Lower lobe of right lung (tissue), 2 donors: ENCODE measurements at places on chromosomes 4 and X. TPM values are rescaled to one million over a fixed set of nuclear protein-coding genes. Genes with fewer than 3 reads are reported as not detected.

CT45A2 gene
- not detected for total RNA-seq

DUSP21 gene
- total RNA-seq, result not detected

CLGN gene
- 1.1 TPM for total RNA-seq

CFAP99 gene
- total RNA-seq, result 4.3 TPM

GRIPAP1 gene
- 54.2 TPM for total RNA-seq

APLN gene
- total RNA-seq, result 4.2 TPM

FAT1 gene
- total RNA-seq, result 106 TPM

- no peaks in the 10 kb centered on the region for H3K4me1 ChIP-seq
- H3K27ac ChIP-seq, result no peak overlapping the region
- no peak for DNase-seq
- no peaks in the 10 kb centered on the region for H3K36me3 ChIP-seq
- no peaks in the 10 kb centered on the region for H3K27me3 ChIP-seq
Observed at GRCh38 chr4:89158884-89159503, 47.7 kb downstream of the TIGD2 start.

GRCh38 chrX:153626025-153626633 lies 20.9 kb upstream of the DUSP9 start:
- no peaks in the 10 kb centered on the region for H3K36me3 ChIP-seq
- DNase-seq, result no peak
- H3K27me3 ChIP-seq, result no peaks in the 10 kb centered on the region
- no peak overlapping the region for H3K4me3 ChIP-seq

DNA sequence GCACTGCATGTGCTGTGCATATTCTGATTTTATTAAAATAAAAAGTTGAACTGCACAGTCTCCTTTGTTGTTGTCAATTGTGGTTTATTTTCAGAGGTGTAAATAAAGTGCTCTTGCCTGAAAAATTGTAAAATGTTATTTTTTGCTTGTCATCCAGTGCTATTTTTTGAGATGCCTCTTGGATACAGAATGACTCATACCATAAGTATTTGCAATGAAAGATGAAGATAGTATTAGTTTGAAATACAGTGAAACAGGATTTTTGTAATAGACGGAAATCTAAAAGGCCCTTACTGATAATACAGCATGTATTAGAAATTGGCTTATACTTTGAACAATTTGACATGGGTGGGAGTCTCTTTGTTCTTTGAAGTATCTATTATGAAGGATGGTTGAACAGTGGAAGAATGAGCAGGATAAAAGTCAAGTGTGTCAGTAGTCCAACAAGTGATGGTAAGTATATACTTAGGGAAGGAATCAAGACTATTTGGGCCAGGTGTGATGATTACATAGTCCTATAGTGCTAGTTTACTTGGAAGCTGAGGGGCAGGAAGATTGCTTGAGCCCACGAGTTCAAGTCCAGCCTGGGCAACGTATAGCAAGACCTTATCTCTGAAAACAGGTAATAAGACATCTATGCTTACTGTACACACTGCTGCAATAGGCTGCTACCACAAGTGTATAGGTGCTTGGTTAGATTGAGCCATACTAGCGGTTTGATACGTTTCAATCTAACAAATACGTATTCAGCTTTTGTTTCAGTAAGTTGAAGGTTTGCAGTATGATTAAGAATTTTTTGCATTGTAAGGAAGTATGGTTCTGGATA lies 16.4 kb downstream of the DDX3X start:
- DNase-seq, result no peak
- H3K36me3 ChIP-seq, result peaks cover 41% of the 10 kb centered on the region
- no peaks in the 10 kb centered on the region for H3K27me3 ChIP-seq
- H3K27ac ChIP-seq, result no peak overlapping the region

DNA sequence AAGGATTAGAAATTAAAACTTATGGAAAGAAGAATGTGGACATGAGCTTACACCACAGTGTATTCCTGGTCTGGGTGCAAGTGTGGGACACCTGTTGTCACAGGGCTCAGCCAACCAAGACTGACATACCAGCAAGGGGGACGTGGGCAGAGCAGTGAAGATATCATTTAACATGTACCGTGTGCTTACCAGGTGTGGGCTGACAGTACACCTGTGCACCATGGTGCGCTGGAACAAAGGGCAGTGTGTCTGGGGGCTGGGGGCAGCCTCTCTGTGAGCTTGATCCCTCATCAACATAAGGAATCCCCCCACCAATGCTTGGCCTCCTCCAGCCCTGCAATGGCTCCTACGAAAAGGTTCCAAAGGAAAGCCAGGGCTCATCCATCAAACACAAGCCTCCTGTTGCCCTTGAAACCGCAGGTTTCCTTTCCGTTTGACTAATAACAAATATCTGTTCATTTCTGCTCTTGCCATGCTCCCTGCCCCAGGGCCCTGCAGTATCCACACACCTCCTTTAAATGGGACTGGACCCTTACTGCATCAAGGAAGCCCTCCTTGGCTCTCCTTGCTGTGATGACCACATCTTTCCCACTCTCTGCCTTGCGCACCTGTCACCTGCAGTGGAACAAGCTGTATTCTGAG lies 16.7 kb downstream of the EVC2 start:
- H3K4me1 ChIP-seq, result no peaks in the 10 kb centered on the region
- DNase-seq, result no peak
- no peaks in the 10 kb centered on the region for H3K27me3 ChIP-seq
- H3K36me3 ChIP-seq, result peaks cover 62% of the 10 kb centered on the region
- no peak overlapping the region for H3K4me3 ChIP-seq

DNA sequence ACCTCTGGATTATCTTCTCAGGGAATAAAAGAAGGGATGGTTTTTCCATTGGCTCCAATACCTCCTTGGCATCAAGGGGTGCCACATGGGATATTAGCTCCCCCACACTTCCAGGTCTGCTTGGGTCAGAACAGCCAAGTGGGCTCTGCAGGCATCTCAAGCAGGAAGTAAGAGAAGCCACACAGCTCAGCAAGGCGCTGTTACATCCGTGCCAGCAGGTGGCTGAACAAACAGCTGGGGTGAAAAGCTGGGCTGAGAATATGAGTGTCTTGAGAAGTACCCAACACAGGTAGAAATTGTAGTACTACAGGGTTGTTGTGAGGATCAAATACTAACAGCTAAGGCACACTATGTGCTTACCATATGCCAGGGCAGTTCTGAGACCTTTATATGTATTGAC lies 76.7 kb upstream of the TMEM150C start:
- DNase-seq, result no peak
- no peak overlapping the region for H3K27ac ChIP-seq
- no peaks in the 10 kb centered on the region for H3K4me1 ChIP-seq

DNA sequence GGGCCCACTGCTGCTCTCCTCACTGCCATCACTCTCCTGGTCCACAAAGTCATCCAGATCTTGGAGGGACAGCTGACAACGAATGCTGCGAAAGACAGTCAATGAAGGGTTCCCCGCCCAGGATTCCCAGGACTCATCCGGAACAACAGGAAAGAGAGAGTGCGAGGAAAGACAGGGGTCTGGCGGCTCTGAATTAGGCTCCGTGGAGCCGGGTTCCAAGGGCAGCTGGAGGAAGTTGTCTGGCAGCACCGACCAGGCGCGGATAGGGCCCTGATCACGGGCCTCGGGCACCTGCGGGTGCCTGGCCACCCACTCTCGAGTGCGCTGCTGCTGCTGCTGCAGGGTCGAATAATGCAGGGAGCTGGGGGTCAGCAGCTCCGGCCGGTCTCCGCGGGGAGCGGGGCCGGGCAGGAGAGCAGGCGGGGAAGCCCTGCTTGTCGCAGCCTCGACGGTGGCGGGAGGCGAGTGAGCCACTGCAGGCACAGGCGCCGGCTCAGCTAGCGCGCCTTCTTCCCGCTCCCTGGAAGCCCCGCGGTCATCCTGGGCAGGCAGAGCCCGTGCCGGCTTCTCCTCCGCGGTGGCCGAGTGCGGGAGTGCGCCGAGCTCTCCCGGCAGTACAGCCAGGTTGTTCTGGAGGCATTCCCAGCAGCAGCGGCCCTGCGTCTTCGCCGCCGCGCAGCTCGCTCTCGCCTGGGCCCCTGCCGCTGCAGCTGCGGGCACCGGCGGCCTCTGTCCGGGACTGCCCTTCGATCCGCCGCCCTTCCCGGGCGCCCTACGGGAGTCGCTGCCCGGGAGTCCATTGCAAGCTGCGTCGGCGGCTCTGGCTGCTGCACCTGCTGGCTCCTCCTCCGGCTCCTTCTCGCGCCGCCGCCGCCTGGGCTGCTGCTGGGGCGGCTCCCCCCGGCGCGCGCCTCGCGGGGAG lies 1.1 kb downstream of the SOWAHB start:
- DNase-seq, result peak; percentile 65
- no peaks in the 10 kb centered on the region for H3K36me3 ChIP-seq
- peak overlapping the region; percentile 63 for H3K4me3 ChIP-seq
- H3K27me3 ChIP-seq, result peaks cover 42% of the 10 kb centered on the region
- H3K4me1 ChIP-seq, result peaks cover 18% of the 10 kb centered on the region

DNA sequence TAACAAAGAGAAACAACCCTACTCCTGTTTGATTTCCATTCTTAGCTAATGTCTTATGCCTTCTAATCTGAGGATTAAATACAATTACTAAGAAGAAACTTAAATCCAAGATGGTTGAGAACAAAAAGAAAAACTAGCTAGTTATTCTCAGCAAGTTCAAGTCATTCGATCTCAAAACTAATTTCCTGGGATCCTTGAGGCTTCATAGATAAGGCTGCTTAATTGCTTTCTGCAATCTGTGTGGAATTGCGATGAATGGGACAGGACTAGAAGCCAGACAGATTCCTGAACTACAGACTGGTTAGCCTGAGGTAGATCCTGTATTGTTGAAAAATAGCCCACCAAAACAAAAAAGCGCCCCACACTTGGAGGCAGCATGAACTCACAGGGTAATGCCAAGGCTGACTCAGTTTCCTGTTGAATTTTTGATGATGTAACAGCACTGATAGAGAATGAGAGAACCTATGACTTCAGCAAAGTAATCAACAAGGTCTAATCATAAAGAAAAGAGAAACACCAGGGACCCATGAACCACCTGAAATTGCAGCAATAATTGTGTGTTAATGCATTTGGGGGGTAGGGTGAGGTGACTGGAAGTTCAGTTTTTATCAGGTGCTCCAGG lies 33.9 kb downstream of the KLHL15 start:
- H3K27me3 ChIP-seq, result no peaks in the 10 kb centered on the region
- peaks cover 8% of the 10 kb centered on the region for H3K36me3 ChIP-seq
- no peak for DNase-seq
- no peak overlapping the region for H3K27ac ChIP-seq
- no peaks in the 10 kb centered on the region for H3K4me1 ChIP-seq
- no peak overlapping the region for H3K4me3 ChIP-seq

GRCh38 chrX:74593593-74593992 lies 20.8 kb downstream of the RLIM start:
- peaks cover 52% of the 10 kb centered on the region for H3K36me3 ChIP-seq
- H3K4me3 ChIP-seq, result no peak overlapping the region
- no peak for DNase-seq
- H3K27ac ChIP-seq, result no peak overlapping the region
- H3K4me1 ChIP-seq, result no peaks in the 10 kb centered on the region
